Pericardium fibroblast (primary cell): ENCODE measurements at places on chromosomes 16 and 17. TPM values are rescaled to one million over a fixed set of nuclear protein-coding genes. Genes with fewer than 3 reads are reported as not detected.

Gene HSD17B2
- total RNA-seq = not detected in 2 replicates

Gene TXNDC17
- total RNA-seq = 82.4 and 227 TPM in 2 replicates

Gene DLX4
- total RNA-seq = not detected in 2 replicates

Gene ZG16
- not detected in 2 replicates for total RNA-seq

Gene KRTAP9-2
- not detected in 2 replicates for total RNA-seq

Gene JMJD8
- total RNA-seq = 58.3 and 58.7 TPM in 2 replicates
